ENCODE measurements at places on chromosomes 6 and 20.

- DNase-seq: no peak
Measured at GRCh38 chr6:129632172-129632613, 77.8 kb downstream of the ARHGAP18 start.

- no peak for DNase-seq
Measured at GRCh38 chr6:23073821-23074220, 504.5 kb downstream of the HDGFL1 start.

DNA sequence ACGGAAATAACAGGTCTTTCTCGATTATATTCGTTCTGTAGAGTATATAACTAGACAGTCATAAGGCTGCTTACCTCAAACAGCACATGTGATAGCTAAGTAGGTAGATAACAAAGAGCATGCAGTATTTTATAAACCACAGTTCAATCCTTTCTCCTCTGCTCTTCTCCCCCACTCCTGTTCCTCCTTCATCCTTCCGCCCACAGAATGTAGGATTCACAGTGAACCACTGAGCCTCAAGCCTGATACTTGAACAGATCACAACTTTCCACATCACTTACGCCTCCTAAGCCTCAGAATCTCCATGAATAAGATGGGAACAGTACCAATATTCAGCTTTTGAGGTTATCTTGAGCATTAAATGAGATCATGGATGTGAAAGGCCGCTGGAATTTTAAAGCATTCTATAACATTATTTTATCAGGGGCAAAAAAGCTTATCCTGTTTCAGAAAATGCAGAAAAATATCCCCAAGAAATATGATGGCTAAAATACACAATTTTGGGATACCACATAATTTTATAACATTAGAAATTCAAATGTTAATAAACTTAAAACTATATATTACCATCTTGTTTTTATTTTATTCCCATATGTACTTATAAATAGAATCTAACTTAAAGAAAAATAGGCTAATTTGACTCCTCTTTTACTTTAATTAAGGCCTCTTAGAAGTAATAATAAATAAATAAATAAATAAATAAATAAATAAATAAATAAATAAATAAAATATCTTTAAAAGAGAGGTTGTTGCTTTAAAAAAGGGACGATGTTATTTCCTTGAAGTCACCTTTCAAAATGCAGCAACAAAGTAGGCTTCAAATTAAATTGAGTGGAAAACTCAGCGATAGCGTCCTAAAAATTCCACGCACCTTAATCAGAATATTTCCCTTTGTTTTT, 33.4 kb downstream of the MTFR2 start:
- DNase-seq: no peak

DNA sequence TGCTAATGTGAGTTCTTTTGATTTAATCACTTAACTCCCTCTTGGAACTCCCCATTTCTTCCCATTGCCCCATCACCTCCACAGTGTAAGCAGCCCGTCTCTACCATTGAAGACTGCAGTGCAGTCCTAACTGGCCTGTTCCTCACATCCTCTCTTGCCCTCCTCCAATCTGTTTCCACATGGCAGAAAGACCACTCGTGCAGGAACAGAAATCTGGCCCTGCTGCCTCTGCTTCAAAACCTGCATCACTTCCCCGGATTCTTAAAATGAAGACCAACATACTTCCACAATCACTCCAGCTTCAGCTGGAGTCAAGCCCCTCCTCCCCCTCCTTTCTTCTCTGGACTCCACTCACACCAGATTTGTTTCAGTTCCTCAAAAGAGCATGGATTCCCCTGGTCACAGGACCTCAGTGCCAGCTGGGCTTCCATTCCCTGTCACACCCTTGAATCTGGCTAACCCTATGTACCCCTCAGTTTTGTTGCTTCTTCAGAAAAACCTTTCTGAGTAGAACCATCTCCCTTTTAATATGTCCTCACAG, 802.3 kb downstream of the MAFB start:
- no peak for DNase-seq

DNA sequence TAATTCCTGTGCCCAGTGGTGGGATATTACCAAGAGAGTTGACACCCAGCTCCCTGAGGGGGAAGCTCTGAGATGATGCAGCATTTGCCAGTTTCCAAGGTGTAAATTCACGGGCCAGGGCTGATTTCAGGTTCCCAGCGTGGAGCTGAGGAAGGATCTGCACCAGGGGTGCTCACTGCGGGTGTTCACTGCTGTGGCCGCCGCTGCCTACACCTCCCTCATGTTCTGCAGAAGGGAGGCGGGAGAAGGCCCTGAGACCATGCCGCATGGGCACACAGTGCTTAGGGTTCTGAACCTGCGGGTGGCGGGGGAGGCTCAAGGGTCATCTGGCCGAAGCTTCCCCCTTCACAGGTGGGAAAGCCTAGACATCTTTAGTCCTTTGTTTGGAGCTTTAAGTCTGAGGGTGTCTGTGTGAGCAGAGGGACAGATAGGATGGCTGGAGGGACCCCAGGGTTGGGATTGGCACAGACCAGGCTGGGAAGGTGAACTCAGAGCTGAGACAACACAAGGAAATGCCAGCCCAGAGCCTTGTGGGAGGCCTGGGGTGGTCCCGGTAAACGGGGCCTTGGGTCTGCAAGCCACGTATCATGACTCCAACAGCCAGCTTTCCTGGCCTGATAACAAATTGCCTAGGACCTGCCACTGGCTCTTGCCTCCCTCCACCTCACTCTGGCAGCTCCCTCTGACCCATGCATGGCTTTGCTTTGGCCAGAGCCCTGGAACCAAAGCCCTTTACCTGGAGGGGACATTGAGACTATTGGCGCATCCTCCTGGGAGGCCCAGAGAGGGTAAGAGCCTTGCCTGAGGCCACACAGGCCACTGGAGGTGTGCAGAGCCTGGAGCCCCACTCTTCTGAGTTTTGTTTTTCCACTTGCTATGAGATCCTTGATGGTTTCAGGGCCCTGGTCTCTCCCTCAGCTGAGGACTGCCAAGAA, 40.4 kb downstream of the SYNJ2 start:
- DNase-seq: no peak

DNA sequence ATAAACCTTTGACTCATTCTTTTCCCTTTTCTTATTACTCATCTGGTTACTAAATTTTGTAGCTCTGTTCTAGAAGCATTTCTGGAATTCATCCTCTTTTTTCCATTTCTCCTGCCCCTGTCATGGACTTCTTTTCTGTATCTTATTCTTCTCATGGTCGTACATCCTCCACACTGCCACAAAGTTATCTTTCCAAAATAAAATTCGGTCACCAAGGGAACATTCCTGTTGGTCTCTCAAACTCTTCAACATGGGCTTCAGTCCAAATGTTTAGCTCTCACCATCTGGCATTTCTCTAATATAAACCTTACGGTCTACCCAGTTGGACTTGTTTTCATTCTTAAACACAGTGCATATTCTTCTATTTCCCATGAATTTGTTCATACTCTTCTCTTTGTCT, 428.8 kb upstream of the ID4 start:
- DNase-seq: no peak

Data from NCI-H460 (cell line).